Activated T-cell treated with anti-CD3 and anti-CD28 coated beads for 1 hour (primary cell): ENCODE measurements at places on chromosomes 11 and 22.
A peak's percentile ranks its signal among the peaks of the same experiment; 100 is the strongest.

GRCh38 chr22:27080036-27080578 is 422.7 kb downstream of the MIAT start:
- no peak for DNase-seq

GRCh38 chr11:13776134-13776815 is 107.8 kb downstream of the FAR1 start:
- DNase-seq: peak; percentile 38

GRCh38 chr11:134475951-134476350 is 63.9 kb upstream of the B3GAT1 start:
- no peak for DNase-seq

- DNase-seq: no peak
These were observed 24.5 kb upstream of the BLID start for GRCh38 chr11:122140500-122140899.

DNA sequence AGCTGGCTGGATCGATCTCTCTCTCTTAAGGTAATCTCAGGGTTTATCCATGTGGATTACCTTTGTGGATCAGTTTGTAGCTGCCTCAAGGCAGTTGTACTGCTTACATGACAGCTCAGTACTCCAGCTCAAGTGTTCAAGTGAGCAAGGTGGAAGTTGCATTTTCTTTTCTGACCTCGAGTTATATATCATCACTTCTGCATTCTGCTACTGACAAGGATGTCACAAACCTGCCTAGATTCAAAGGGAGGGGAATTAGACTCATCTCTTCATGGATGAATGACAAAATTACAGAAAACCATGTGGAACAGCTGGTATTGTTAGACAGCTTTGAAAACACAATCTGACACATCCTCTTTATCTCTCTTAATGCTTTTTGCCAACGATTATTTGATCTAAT is 6.1 kb upstream of the TCN2 start:
- DNase-seq: no peak

GRCh38 chr11:123325533-123325932 is 104.5 kb upstream of the GRAMD1B start:
- DNase-seq: no peak

GRCh38 chr11:101401245-101401644 is 182.6 kb downstream of the TRPC6 start:
- no peak for DNase-seq

GRCh38 chr22:36991206-36991605 is 28.0 kb downstream of the TST start:
- DNase-seq: no peak

- DNase-seq: no peak
These were observed 3.6 kb downstream of the EI24 start for GRCh38 chr11:125572916-125573315.

- DNase-seq: no peak
These were observed 315 bp upstream of the TRPC6 start for GRCh38 chr11:101584129-101584515.

DNA sequence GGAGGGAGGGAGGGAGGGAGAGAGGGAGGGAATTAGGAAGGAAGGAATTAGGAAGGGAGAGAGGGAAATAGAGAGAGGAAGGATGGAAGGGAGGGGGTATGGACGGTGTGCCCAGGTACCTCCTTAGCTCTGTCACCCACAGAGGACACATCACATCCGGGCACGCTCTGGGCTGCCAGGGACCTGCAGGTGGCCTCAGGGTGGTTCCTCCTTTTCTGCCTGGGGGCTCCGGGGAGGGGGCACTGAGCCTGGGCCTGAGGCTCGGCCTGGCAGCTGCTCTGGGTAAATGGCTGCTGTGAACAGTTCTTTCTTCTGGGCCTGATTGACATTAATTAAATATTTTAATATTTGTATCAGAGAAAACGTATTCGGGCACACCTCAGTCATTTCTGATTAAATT is 733.5 kb downstream of the BRD1 start:
- no peak for DNase-seq

- no peak for DNase-seq
These were observed 18.1 kb upstream of the RELT start for GRCh38 chr11:73358071-73358470.

- DNase-seq: no peak
These were observed 191.1 kb upstream of the KIRREL3 start for GRCh38 chr11:127191689-127192088.

GRCh38 chr22:39148727-39149535 is 3.5 kb downstream of the CBX7 start:
- peak; percentile 54 for DNase-seq

DNA sequence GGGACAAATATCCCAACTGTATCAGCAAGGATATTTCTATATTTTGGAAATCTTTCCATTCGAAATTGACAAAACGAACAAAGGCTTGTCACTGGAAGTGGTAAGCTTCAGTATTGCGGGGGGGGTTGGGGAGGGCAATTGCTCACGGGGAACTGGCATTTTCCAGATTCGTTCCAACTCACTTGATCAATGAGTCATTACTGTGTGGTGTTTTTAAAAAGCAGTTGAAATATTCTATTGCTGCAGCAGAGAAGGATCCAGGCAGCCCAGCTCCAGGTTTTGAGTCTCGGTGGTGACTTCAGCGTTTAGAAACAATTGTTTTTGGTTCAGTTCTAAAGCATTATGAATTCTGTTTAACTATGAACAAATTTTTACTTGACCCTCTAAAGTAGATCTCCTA is 33.8 kb upstream of the FBLN1 start:
- DNase-seq: no peak

- no peak for DNase-seq
These were observed 12.2 kb downstream of the SMTN start for GRCh38 chr22:31093086-31093850.

- no peak for DNase-seq
These were observed 174.4 kb upstream of the NARS2 start for GRCh38 chr11:78748918-78749690.

- no peak for DNase-seq
These were observed 192.4 kb upstream of the API5 start for GRCh38 chr11:43119275-43119970.

DNA sequence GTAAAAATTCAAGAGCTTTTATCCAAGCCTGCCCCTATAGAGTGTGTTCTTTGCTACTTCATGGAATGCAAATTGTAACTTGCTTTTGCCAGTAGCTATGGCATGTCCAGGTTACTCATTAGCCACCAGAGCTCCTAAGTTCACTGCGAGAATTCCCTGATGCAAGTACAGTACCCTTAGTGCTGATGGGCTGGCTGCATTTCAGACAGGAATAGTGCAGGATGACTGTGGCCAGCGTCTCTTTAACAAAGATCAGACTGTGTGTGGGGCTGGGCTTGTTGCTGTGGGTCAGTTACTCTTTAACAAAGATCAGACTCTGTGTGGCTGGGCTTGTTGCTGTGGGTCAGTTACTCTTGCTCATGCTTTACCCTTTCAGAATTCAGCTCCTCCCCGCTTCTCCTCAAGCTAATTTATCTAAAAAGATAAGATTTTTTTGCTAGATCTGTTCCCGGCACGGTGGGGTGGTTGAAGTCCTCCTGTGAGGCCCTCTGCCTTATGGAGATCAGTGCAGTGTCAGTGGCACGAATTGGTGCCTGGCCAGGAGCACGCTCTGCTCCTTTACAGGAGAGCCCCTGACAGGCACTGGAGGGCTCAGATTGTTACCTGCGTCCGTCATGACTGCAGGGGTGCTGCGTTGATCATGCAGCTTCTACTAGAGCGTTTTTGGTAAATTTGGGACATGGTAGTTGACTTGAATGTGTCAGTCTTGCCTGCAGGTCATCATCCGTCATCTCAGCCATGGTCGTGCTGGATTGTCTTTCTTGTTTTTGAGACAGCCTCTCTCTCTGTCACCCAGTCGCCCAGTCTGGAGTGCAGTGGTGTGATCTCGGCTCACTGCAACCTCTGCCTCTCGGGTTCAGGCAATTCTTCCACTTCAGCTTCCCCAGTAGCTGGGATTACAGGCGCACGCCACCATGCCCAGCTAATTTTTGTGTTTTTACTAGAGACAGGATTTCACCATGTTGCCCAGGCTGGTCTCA is 27.0 kb downstream of the AP2A2 start:
- no peak for DNase-seq

GRCh38 chr22:45828841-45829240 is 148.1 kb downstream of the WNT7B start:
- no peak for DNase-seq
